ENCODE measurements at places on chromosomes 5 and 9.

- no peak for DNase-seq
These were observed 1.3 kb upstream of the TMEM210 start for GRCh38 chr9:137172901-137173795.

DNA sequence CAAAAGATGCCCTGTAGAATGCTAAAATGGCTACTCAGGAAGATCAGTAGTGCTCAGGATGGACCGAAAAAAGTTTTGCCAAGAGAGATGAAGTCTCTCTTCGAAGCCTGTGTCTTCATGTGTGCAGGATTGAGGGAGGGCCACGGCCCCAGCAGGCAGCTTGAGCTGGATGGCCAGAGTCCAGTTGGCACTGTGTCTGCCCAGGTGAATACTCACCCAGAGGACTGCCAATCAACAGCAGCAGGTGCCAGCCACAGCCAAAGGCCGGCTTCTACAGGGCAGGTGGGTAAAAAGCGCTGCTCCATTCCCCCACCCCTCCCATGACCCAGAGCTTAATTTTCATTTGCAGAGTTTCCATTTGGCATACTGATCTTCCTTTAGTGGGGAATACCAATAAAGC is 287.9 kb upstream of the ZNF608 start:
- DNase-seq, result no peak

GRCh38 chr5:169864483-169864882 is 115.8 kb downstream of the INSYN2B start:
- DNase-seq, result no peak

GRCh38 chr5:98563885-98564653 is 209.4 kb upstream of the RGMB start:
- DNase-seq, result no peak

DNA sequence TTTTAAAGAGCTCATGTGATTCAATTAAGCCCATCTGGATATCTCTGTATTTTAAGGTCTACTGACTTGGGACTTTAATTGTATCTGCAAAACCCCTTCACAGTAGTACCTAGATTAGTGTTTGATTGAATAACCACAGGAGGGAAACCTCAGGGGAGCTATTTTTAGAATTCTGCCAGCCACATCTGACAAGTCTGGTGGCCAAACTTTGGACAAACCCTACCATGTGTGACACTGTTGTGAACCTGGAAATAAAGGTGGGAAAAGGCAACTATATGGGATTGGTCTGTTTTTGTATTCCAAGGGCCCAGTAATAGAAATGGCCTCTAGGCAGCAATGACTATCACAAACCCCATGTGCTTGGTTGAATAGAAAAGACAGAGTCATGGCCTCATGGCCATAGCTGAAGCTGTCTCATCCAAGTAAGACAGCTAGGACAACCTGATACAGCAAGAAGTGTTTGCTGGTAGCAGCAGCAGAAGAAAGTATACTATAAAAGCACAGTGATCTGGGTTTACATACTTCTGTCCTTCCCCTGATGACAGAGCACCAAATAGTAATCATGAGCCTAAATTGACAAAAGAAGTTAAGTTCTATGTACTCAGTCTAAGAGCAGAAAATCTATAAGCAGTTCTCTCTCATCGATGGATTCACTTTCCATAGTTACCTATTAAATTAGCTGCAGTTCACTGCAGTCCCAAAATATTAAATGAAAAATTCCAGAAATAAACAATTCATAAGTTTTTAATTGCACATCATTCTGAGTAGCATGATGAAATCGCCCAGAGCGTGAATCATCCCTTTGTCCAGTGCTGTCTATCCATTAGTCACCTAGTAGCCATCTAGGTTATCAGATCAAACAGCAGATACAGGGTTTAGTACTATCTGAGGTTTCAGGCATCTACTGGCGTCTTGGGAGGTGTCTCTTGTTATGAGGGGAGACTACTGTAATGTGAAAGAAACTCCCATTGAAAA is 189.8 kb downstream of the ARHGAP26 start:
- no peak for DNase-seq

DNA sequence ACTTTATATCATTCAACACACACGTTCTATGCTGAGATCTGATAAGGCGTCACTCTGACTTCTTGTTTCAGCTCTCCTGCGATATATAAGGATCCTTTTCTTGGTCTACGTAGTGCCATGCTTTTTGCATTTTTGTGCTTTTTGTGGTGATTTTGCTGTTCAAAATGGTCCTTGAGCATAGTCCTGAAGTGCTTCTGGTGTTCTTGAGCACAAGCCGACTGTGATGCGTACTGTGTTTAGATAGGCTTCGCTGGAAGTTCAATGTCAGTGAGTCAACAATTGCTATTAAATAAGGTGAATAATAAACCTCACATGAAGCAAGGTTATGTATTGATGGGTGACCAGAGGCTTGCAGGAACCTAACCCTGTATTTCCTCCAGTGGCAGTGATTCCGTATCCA is 46.8 kb downstream of the ACO1 start:
- DNase-seq, result no peak

DNA sequence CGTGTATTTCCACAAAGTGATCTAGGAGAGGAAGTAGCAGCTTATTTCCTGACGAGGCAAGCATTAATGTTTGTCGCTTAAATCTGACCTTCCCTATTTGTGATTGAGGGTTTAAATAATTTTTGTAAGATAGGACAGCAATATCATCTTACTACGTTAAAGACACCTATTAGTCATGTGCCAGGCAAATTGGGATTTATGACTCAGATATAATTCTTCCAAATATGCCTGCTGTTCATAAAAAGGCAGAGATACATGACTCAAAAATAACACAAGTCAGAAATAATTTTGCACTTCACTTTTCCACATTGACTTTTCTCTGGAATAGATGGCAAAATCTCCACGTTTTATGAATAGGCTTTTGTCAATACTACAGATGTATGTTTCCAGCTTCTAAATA is 43.0 kb upstream of the CDH12 start:
- no peak for DNase-seq

GRCh38 chr5:160432787-160433186 is 11.1 kb downstream of the PTTG1 start:
- no peak for DNase-seq

GRCh38 chr9:120344230-120344629 is 235.7 kb downstream of the CDK5RAP2 start:
- no peak for DNase-seq

DNA sequence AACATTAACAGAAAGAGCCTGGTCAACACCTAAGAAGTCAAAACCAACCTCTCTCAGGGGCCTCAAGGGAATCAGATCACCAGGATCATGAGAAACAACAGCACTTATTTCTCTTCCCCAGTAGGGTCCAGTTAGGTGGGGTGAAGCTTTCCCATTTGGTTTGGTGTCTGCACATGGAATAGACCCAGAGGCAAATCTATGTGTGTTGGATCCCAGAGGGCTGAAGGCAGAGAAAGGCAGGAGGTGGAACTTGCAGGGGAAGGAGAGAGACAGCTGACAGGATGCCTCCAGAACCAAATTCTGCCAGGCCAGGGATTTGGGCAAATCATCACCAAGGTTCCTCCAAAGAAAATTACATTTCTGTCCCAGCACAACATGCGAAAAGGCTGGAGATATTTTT is 104.8 kb upstream of the SPOCK1 start:
- no peak for DNase-seq

- no peak for DNase-seq
These were observed 41.7 kb upstream of the CLINT1 start for GRCh38 chr5:157900644-157901043.

GRCh38 chr9:27059907-27060306 is 49.1 kb upstream of the TEK start:
- DNase-seq, result no peak

DNA sequence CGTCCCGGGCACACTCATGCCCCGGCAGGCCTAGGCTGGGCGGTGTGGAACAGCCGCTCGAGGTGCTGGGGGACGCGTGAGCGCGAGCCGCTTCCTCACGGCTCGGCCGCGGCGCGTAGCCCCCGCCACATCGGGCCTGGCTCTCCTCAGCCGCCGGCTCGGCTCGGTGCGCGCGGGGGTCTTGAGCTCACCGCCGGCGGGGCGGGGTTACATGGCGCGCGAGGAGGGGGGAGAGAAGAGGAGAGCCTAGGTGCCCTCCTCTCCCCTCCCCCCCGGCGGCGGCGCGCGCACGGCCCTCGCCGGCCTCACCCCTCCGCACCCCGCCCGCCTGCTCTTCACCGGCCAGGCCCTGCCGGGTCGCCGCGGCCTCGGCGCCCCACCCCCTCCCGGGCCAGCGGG is 7.7 kb downstream of the RANBP6 start:
- peak; percentile 80 for DNase-seq

DNA sequence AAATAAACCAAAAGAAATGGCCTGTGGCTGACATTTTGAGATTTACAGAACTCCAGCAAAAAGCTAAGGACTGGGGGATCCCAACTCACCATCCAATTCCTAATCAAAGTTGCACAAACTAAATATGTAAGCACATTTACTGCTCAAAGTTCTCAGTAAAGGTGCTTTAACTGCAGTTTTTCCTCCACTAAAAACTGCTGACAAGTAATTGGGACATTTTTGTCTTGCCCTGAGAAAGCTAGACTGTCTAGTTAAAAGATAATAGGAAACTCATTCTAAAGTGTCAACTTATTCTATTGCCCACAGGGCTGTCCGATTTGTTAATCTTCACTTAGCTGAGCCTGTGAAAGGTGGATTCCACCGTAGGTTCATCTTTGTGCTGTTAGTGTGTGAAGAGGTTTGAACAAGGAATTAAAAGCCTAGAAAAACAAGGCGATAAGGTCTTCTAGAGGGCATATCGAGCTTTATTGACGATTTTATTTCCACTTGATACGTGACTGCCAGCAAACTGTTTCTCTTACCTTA is 1.0 kb downstream of the DOCK8 start:
- no peak for DNase-seq

DNA sequence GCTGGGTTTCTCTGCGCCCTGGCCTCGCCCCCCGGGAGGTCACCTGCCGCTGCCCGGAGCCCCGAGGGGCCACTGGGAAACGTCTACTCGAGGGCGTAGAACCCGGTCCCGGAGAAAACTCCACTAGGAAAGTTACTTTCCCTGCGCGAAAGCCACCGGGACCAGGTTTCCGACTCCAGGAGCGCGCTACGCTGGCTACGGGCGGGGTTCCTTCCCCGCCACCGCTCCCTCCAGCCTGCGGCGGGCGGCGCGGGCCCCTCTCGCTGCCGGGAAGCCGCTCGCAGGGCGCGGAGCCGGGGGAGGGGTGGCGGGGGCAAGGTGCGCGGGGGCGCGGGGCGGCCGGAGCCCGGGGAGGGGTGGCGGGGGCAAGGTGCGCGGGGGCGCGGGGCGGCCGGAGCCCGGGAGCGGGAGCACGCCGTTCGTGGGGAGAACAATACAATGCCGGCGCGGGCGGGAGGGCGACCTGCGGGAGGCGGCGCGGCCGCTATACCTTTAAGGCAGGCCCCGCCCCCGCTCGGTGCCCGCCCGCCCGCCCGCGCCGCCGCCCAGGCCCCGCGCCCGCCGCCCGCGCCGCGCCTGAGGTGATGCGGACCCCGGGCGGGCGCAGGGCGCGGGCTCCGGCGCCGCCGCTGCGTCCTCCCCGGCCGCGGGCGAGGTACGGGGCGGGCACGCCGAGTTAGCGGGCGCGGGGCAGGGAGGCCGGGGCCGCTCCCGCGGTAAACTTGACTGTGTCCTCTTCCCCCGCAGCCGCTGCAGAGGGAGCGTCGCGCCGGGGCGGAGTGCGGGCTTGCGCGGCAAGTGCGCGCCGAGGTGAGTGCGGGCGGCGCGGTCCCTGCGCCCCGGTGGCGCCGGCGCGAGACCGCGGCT is 278.1 kb downstream of the AOPEP start:
- DNase-seq, result peak; percentile 35

DNA sequence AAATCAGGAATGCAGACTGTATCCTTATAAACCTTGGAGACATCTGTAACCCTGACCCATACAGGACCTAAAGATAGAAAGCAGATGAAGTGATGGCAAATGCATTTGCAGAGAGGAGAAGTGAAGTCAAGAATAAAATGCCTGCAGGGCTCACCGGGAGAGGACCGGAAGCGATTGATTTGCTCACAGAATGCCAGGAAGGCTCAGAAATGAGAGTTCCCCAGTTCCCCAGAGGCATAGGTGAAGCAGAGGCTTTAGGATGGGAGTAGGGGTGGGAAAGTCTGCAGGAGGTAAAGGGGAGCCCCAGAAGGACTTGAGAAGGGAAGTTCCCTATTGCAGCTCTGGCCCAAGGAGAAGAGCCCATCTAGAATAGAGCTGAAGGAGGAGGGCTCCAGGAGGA is 63.9 kb upstream of the TNFAIP8 start:
- DNase-seq, result no peak

DNA sequence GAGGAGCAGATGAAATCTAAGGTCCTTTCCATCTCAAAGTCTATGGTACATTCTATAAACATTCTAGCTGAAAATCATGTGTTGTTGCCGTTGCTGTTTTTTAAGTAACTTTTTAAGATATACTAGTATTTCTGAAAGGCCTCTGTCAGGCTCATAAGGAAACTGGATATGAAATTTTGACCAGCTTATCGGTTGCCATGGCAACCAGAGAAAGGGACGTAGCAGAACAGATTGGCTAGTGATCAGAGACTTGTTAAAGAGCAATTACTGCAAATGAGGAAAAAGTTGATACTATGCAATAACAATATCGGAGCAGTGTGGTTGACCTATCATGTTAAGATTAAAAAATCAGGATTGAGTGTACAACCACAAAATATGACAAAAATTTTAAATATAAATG is 57.0 kb upstream of the RNF180 start:
- DNase-seq, result no peak

GRCh38 chr5:170590566-170590965 is 86.7 kb downstream of the KCNIP1 start:
- no peak for DNase-seq

DNA sequence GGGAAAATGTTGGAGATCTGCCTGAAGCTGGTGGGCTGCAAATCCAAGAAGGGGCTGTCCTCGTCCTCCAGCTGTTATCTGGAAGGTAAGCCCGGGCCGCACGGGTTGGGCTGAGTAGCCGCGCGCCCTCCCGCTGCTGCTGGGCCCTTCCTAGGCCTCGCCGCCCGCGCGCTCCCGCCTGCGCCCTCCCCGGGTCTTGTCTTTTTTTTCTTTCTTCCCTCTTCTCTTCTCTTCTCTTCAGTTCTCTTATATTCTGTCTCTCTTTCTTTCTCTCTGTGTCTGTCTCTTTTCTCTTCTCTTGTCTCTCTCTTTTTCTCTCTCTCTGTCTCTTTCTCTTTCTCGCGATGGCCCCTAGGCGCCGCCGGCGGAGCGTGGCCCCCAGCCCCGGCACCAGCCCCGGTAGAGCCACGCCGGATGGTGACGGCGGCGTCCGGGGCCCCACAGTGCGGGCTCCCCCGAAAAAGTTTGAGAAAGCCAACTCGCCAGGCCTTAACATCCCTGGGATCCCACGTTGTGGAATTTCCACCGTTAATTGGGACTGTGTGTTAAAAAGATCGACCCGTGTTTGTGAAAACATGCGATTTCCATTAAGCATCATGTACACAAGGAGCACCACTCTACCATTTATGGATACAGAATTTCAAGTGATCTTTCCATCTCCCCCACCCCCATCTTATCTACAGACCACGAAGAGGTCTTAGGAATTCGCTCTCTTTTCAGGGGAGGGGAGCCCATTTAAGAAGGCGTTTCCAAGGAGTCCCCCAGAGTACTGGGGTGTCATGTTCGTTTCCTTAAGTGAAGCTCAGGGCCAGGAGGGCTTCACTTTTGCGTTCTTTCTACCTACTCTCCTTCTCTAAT is 616 bp downstream of the ABL1 start:
- peak; percentile 44 for DNase-seq

- DNase-seq, result peak; percentile 52
These were observed at the start of gene ENTPD2 for GRCh38 chr9:137053944-137054931. ENTPD2 (minus strand) TSS chr9:137054061; CDS start chr9:137053997, 64 bp downstream.

- no peak for DNase-seq
These were observed 390.8 kb downstream of the NNT start for GRCh38 chr5:43993634-43994351.

Data from activated CD8-positive, alpha-beta T cell treated with anti-CD3 and anti-CD28 coated beads, Interleukin-2, amount 10 ng/mL, durations not matched to agents 7 days and 5 days (primary cell).